Left kidney (tissue), 8 donors: ENCODE measurements at places on chromosomes 11 and 22. TPM values are rescaled to one million over a fixed set of nuclear protein-coding genes. Genes with fewer than 3 reads are reported as not detected.

The CLCF1 gene
- polyA plus RNA-seq, result 7.0 TPM

DNA sequence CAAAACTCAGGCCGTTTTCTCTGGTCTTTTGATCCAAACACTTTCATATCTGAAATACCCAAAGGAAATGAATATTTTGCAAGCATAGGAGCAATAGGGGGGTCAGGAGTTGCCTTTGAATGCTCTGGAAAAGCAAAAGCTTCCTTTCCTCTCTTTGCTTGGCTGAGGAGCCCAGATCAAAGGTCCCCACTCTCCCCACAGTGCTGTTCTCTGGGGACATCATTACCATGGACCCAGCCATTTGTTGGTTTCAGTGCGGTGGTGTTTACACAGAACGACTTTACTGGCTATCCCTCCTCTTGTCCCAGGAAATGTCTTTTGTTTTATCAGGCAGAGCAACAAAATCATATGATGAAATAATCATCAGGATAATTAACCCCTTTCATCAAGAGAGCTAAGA is 1089.1 kb downstream of the TBC1D22A start:
- DNase-seq, result no peak

The PAMR1 gene
- 4.3 TPM for polyA plus RNA-seq

DNA sequence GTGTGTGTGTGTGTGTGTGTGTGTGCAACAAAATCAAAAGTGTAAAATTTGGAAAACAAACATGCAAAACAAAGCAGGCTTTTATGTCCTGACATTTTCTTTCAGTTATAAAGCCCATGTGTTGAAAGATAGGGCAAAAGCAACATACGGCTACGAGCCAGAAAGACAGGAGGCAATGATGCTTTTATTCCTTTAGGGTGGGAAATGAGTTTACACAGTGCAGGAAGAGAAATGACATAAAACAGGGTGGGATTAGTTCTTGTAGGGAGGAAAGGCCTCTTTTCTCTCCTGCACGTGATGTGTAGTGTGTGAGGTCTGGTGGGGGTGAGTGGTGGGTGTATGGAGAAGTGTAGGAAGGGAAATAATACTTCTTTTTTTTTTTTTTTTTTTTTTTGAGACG is 29.4 kb downstream of the IL18 start:
- DNase-seq, result no peak

- no peak for DNase-seq
These were observed 8.6 kb upstream of the GNAZ start for GRCh38 chr22:23061471-23062280.

GRCh38 chr22:17578136-17578754 is 14.9 kb downstream of the SLC25A18 start:
- DNase-seq, result no peak

DNA sequence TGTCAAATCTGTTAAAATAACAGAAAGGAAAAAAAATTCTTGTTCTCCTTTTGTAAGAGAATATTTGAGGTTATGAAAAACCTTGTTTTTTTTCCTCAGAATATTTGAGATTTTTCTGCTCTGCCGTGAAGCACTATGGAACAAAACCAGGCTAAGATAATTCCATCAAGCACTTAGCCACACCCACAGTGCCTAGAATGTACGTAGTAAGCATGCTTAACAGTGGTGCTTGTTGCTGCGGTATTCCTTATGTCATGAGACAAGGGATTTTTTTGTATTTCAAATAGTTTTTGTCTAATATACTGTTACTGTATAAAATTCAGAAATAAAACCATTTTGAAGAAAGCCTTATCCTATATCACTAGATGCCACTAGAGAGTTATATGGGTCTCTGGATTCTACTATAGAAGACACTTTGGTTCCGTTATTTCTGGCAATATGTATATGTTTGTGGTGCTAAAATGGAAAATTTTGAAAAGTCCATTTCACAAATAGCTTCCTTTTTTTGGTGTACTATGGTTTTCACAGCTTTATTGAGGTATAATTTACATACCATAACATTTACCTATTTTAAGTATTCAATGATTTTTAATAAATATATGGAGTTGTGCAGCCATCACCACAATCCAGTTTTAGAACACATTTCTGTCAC is 23.7 kb downstream of the PDHX start:
- no peak for DNase-seq

The APOA5 gene
- polyA plus RNA-seq, result not detected

The ZNF70 gene
- polyA plus RNA-seq, result 8.1 TPM

DNA sequence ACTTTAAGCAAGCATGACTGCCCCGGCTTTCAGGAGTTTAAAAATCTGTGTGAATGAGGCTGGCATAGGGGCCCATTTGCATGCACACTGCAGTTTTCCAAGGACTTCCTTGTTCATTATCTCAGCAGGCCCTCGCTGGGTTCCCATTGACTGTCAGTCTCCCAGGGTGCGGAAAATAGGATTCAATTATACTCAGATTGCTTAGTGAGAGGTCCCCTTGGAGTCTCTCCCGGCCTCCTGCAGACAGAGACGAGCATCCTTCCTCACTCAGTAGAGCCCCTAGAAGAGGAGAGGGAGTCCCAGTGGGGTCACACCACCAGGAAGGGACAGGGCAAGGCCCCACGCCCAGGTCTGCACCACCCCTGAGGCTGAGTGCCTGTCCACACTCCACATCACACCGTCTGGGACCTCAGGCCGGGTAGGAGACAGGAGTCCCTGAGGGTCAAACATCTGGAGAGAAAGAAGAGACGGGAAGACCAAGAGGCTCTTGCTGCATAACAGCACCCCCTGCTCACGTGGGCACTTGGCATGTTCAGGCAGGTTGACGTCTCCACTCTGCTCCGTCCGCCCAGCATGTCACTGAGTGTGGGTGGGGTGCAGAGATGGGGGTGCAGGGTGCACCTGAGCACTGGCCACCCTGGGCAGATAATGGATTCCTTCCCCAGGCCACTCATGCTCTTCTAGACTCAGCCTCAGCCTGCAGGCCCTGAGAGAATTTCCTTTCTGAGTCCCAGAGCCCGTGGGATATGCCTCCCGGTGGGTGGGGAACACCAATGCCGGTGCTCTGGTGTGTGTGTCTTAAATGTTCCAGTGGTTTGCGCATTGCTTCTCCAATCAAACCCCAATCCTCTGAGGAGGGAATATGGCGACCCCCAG is 58.8 kb downstream of the MCM5 start:
- no peak for DNase-seq

DNA sequence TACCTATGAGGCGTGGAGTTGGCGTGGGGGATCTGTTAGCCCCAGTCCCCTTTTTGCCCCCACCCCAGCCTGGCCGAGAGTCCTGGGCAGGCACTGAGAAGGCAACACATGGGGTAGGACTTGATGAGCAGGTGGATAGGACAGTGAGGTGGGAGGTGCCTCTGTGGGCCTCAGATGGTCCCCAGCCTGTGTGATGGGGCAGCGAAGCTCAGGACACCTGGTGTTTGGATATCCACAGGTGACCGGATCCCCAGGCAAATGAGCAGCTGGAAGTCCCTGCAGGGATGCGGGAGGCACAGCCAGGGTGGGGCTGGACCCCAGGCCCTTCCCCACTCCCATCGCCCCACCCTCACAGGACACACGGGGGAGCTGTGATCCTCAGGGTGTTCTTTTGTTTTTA is 9.7 kb downstream of the FBLN1 start:
- no peak for DNase-seq

DNA sequence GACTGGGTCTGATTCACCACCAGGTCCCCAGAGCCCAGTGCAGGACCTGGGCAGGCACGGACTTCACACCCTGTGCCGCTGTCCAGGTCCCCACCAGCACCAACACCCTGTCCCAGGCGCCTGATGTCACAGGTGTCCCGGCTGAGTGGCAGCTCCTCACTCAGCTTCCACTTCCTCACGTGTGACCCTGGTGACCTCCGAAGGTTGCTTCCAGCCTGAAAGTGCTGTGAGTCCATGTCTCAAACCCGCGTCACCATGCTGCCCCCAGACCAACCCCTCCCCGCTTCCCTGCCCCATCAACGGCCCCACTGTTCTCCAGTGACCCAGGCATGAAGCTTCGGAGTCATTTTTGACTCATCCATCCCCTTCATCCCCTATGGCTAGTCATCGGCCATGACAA is 25.7 kb upstream of the PICK1 start:
- DNase-seq, result no peak

DNA sequence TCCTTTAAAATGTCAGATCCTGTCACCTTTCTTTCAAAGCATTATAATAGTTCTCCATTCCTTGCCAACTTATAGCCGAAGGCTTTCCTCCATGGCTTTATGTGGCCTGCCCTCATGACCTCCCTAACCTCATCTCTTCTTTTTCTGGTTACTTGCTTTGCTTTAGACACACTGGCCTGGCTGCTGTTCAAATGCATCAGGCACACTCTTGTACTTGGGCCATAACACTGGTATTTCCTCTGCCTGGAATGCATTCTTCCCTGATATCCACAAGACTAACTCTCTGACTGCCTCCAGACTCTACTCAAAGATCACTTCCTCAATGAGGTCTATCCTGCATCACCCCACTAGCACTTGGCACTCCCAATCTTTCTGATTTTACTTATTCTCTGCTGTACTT is 710.3 kb downstream of the KCNA4 start:
- DNase-seq, result no peak

GRCh38 chr11:27783701-27784355 is 83.6 kb upstream of the BDNF start:
- no peak for DNase-seq

DNA sequence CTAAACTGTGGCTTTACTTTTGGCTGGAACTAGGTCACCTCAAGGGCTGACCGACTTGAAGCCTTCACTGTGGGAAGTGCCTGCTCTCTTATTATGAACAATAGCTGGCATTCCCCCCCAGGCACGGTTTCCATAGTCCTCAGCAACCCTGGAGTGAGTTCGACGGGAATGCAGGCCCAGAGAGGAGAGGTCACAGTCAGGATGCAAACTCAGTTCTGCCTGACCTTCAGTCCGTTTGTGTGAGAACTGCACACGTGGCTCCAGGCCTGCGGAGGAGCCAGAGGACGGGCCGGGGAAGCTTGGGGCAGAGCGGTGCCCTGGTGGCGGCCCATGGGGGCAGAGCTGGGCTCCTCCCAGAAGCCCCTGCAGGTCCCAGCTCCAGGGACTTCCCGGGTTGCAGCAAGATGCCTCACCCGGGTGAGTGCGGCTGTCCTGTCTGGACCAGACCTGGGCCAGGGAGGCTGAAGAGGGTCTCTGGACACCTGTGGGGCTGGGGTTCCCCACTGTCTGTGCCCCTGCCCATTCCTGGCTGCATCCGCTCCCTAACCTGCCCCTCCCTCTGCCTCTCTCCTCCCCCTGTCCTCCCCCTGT is 17.2 kb downstream of the SLC25A18 start:
- no peak for DNase-seq

The FCHSD2 gene
- 48.4 TPM for polyA plus RNA-seq

- no peak for DNase-seq
These were observed 82.8 kb downstream of the C11orf91 start for GRCh38 chr11:33617672-33618350.

GRCh38 chr22:37012956-37013355 is 6.3 kb downstream of the TST start:
- DNase-seq, result no peak

DNA sequence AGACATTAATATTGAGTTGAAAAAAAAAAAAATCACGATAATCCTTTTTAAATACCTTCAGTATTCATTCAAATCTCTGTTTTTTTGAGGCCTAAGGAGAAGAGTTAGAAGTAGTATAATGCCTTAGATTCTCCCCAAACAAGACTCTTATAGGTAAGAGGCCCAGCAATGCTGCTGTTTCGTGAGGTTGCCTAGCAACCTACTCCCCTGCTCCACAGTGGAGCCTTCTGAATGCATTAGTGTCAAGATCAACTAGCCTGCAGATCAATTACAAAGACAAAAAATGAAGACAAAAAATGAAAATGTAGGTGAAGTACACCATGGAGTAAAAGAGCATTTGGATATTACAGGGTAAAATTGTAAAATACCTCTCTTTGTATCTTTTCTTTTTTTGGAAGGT is 229.8 kb upstream of the LUZP2 start:
- no peak for DNase-seq

GRCh38 chr11:86931548-86932258 is 23.5 kb downstream of the FZD4 start:
- DNase-seq, result no peak

- DNase-seq, result no peak
These were observed 9.1 kb upstream of the PPARA start for GRCh38 chr22:46140989-46141928.

DNA sequence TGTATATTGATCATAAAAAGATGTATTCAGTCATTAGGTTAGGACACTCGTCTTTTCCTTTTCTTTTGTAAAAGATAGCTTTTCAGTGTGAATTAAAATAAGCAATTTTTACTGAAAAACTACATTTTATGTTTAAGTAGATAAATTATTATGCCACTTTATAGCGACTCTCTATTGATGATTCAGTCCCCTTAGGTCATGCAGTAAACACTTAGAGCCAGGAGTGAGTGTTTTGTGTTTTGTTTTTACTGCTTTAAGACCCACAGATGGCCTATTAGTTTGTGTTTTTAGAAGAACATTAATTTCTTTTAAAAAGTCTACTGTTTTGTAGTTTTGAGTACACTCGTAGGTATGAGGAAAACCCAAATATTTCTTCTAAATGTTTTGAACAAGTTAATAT is 86.6 kb downstream of the YAP1 start:
- no peak for DNase-seq

The PANX3 gene
- not detected for polyA plus RNA-seq

GRCh38 chr22:32352681-32353080 is 5.0 kb upstream of the RFPL3 start:
- no peak for DNase-seq

The MS4A15 gene
- not detected for polyA plus RNA-seq

- peak; percentile 82 for DNase-seq
These were observed 21.9 kb downstream of the SERPINH1 start for GRCh38 chr11:75583718-75584658.

DNA sequence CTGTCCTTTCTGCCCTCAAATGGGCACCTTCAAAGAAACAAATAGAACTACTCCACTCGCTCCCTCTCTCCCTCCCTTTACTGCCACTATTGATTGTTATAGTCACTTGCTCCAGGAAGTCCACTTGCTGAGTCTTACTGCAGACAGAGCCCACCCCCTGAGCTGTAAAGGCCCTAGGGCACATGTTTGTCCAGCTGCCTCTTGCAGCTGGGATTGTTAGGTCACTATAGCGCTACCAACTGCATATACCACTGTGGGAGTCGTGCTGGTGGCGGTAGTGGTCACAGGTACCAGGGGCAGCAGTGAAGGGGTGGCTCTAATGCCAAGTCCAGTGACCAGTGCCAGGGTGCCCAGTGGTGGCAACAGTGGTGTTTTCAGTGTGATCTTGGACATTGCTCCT is 4.4 kb upstream of the SREBF2 start:
- DNase-seq, result no peak

The CRYBB2 gene
- polyA plus RNA-seq, result 0.42 TPM

GRCh38 chr11:13463779-13464290 is 813 bp upstream of the BTBD10 start:
- no peak for DNase-seq

The PATE4 gene
- polyA plus RNA-seq, result 0.20 TPM

The CNTF gene
- polyA plus RNA-seq, result 2.0 TPM

The OSM gene
- polyA plus RNA-seq, result not detected

GRCh38 chr22:40552070-40552469 is 84.4 kb downstream of the MRTFA start:
- DNase-seq, result no peak

DNA sequence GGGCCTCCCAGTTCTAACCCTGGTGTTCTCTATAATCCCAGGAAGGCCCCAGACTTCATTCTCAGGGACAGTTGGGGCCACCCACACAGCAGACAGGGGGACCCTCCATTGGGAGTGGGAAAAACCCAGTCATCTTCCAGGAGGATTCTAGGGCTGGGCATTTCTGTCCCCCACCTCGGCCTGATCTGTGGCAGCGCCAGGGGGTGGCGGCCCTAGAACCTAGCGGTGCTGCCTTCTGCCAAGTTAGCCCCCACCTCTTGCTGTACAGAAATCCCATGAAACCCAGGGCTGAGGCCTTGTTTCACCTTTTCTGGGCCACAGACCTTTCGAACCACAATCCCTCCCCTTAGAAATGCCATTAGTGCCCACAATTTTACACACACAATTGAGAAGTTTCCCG is 9.6 kb downstream of the CHST1 start:
- no peak for DNase-seq
